ENCODE measurements at places on chromosomes 1 and 21.
A peak's percentile ranks its signal among the peaks of the same experiment; 100 is the strongest.

GRCh38 chr21:43585924-43586413 lies 73.3 kb downstream of the HSF2BP start:
- no peak for DNase-seq

DNA sequence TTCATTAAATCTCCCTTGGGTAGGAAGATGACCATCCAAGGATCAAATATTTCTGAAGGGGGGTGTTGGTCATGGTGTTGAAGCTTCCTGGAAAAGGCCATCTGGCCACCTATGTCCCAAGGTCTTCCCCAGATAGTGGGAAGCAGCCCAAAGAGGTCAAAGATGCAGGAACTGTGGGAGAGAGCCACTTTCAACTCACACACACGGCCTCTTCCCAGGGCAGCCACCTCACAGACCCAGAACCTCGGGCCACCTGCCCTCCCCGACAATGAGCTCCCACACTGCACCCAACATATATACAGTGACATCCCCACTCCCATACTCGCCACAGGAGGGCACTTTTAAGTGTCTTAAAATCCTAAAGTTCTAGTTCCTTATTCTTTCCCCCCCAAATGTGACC lies 164.5 kb upstream of the ETV3 start:
- DNase-seq: no peak

GRCh38 chr1:219587401-219587800 lies 25.5 kb downstream of the ZC3H11B start:
- DNase-seq: no peak

GRCh38 chr1:164051782-164052181 lies 507.2 kb upstream of the PBX1 start:
- DNase-seq: no peak

GRCh38 chr21:41783476-41784180 lies 16.8 kb upstream of the RIPK4 start:
- no peak for DNase-seq

DNA sequence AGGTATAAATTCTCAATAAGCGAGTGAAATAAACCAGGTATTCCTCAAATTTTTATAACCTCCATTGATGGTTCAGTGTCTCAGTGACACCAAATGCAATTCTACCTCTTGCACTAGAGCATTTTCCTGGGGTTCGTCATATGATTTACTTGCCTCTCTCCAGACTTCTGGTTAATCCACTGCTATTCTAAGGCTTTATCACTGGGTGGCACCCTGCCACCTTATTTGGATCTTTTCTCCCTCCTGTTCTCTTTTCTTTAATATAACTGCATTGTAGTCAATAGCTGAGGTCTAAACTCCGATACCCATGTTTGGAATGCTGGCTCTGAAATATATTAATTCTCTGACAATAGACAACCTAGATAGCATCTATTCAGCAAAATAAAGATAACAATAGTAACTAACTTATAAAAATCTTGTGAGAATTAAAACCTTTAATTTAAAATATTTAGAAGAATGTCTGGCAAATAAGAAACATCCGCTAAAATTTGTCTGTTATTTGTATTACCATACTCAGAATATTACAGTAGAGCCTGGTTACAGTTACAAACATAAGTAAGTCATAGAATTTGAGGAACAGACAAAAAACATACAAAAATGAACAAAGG lies 436.4 kb downstream of the PLA2G4A start:
- DNase-seq: peak; percentile 63

- DNase-seq: no peak
These were observed 37.5 kb upstream of the ATP2B4 start for GRCh38 chr1:203589171-203589570.

- DNase-seq: no peak
These were observed 91.6 kb downstream of the ASH1L start for GRCh38 chr1:155471026-155471425.

DNA sequence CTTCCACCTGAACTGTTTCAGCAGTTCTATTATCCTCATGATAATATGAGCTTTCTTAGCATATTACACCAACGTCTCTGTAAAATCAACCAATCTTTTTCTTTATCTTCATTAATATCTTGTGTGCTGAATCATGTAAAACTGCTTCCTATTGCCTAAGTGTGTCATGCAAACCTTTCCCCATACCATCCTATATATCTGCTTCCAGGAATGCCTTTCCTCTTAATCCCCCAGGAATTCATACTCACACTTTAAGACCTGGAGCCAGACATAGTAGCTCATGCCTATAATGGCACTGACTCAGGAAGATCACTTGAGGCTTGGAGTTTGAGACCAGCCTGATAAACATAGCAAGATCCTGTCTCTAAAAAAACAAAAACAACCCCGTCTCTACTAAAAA lies 183.9 kb downstream of the NRIP1 start:
- DNase-seq: no peak

- DNase-seq: no peak
These were observed 69.0 kb downstream of the PTGER3 start for GRCh38 chr1:70978623-70979022.

- DNase-seq: no peak
These were observed 494.6 kb downstream of the NEGR1 start for GRCh38 chr1:71787699-71788098.

DNA sequence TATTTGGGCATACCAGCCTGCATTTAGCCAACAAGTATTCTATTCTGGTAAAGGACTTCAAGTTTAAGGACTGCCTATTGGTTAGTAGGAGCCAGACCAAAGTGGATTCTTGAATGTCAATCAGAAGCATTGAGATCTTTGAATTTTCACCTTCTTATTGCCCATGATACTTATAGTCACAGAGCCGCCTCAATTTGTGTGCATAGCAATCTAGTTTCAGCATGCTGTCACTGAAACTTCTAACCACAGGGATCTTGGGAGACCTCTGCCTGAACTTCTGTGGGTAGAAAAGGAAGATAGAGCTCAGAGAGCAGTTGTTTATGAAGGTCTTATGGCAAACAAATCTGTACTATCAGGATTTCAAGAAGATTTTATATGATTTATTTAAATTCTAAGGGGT lies 501.4 kb upstream of the USP24 start:
- no peak for DNase-seq

- no peak for DNase-seq
These were observed 1.0 kb upstream of the ENO1 start for GRCh38 chr1:8879464-8879921.

DNA sequence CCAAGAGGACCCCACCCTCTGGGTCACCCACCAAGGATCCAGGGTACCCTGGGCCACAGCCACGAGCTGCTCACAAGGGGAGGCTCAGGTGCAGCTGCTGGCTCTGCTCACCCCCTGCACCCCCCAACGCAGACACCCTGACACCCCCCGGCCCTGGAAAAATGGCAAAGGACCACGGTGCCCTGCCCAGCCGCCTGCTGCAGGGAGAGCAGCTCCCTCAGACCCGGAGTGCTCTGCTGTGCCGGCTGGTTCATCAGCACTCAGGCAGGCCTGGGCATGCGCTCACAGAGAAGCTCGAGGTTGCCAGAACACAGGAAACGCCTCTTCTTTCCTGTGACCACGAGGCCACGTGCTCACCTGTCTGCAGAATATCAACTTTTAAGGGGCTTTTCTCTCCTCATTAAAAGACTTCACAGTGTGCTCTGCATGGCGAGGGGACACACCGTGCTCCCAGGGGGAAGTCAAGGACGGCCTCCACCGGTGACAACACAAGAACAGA lies 4.3 kb upstream of the C1QTNF12 start:
- no peak for DNase-seq

GRCh38 chr1:39779821-39780220 lies 8.7 kb upstream of the OXCT2 start:
- no peak for DNase-seq

- no peak for DNase-seq
These were observed 13.0 kb upstream of the NEK7 start for GRCh38 chr1:198143797-198144196.

DNA sequence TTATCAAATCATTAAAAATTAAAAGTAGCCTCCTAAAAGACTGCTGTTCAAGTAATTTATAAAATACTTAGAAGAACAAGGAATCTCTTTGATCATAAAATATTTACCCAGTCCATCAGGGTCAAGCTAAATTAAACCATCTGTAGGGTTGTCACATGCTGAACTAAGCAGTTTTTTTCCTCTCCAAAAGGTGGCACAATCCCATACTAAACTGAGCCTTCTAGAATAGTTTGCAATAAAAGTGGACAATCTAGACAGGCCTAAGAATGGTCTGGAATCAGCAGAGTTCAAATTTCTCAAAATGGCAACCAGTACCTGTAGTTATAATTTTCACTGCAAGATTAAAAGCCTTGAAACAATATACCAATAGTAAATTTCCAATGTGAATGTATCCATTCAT lies 194.8 kb downstream of the EIF4G3 start:
- DNase-seq: no peak

GRCh38 chr1:173482683-173483082 lies 5.5 kb downstream of the PRDX6 start:
- DNase-seq: no peak

GRCh38 chr1:46411010-46411405 lies 16.9 kb downstream of the FAAH start:
- no peak for DNase-seq
